ENCODE measurements at places on chromosomes 6 and 20. TPM values are rescaled to one million over a fixed set of nuclear protein-coding genes. Genes with fewer than 3 reads are reported as not detected.

Gene TNXB
- not detected for polyA plus RNA-seq

Gene TAF8
- 18.7 TPM for polyA plus RNA-seq

DNA sequence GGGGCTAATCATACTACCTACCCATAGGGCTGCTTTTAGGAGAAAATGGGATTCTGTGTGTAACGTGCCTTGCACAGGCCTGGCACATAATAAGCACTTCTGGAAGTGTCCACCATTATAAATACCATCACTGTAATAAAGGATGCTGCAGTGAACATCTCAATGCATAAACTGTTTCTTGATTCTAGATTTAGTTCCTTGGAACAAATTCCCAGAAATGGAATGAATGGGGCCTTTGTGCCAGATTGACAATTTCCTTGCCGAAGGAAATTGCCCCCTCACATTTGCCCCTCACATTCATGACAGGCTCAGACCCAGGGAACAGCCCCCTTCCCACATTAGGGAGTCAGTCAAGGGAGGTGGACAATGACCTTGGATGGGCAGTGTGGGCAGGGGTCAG is 29.2 kb downstream of the BPIFB4 start:
- no peak for DNase-seq

DNA sequence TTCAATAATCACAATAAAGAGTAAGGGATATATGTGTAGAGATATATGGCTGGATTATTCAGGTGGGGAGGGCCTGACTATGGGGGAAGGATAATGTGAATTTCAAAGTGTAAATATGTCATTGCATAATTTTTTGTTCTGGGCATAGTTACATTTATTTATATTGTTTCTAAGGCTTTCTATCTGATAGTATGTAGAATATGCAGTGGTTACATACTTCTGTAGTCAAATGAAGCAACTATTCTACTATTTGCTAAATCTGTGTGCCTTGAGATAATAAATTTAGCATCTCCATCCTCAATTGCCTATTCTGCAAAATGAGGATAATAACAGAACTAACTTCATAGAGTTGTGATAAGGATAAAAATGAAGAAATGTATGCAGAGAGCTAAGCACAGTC is 359.2 kb downstream of the CDKAL1 start:
- no peak for DNase-seq
